ENCODE measurements at places on chromosomes 16 and 17. TPM values are rescaled to one million over a fixed set of nuclear protein-coding genes. Genes with fewer than 3 reads are reported as not detected.

The ATP2C2 gene
- total RNA-seq = not detected

The ADGRG3 gene
- not detected for total RNA-seq

The KRT25 gene
- total RNA-seq = not detected

The HOXB7 gene
- 0.66 TPM for total RNA-seq
